ENCODE measurements at places on chromosomes 5 and 9.

DNA sequence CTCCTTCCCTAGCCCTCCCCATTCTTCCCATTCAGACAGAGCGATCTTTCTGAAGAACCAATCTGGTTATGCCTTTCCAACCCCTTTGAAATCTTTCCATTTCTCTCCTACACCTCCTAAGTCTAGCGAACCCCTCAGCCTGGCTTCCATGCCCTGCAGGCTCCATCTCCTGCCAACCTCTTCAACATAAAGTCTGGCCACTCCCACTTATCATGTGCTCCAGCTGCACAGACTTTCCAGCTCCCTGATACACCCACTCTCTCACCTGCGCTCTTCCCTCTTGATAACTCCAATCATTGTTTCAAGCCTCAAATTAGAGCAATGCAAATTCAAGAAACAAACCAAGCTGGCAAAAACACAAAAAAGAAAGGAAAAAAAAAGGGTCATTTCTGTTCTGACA lies 3.8 kb upstream of the ORM1 start:
- DNase-seq = no peak

DNA sequence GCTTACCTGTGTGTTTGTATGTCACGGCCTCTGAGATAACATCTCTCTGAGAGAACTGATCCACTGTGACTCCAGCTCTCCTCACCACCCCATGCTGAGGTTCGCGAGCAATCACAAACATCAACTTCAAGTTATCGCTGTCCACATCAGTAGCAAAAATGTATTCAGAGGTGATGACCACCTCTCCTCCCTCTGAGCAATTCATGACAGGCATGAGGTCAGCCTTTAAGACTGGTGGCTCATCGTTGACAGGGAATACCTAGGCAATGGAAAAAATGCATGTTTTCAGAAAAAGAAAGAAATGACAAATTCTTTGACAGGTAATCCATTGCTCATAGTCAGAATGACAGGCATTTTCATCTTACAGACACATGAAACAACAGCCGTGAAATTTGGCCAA lies 90.3 kb upstream of the CER1 start:
- DNase-seq = no peak

GRCh38 chr5:2204366-2205184 lies 321.9 kb upstream of the IRX4 start:
- DNase-seq = no peak

DNA sequence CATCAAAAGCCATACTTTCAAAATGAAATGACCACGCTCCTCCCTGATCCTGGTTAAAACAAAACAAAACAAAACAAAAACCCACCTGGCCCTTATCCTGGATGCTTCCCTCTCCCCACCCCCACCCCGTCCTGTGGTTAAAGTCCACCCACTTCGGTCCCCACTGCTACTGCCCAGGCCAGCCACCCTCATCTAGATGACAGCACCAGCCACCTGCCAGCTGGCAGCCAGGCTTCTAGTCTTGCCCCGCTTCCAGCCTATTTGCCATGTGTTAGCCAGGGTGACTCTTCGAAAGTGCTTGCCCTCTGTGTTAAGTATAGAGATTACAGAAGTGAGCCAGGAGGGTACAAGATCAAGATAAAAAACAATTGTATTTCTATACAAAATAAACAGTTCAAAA lies 27.5 kb upstream of the NCS1 start:
- DNase-seq = no peak

GRCh38 chr5:63726496-63726895 lies 235.7 kb downstream of the HTR1A start:
- no peak for DNase-seq

GRCh38 chr5:26690511-26690910 lies 347.9 kb downstream of the CDH9 start:
- DNase-seq = no peak

- no peak for DNase-seq
Measured at GRCh38 chr5:166594567-166594966, 1696.9 kb upstream of the WWC1 start.

DNA sequence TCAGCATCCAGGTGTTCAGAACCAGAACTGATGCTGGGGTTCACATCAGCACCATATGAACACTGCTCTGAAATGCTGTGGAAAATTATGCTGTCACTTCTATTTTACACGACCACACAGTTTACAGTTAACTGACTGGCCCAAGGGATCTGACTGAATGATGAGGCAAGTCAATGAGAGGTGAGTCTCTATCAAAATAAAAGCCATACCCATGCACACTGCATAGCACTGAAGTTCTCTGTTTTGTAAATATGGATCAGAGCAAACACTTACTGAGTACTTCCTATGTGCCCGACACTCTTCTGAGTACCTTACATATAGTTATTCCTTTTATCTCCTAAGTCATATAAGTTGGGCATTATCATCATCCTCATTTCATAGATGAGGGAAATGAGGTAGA lies 122.8 kb downstream of the TARS1 start:
- no peak for DNase-seq

GRCh38 chr9:25703701-25704357 lies 25.6 kb upstream of the TUSC1 start:
- no peak for DNase-seq

DNA sequence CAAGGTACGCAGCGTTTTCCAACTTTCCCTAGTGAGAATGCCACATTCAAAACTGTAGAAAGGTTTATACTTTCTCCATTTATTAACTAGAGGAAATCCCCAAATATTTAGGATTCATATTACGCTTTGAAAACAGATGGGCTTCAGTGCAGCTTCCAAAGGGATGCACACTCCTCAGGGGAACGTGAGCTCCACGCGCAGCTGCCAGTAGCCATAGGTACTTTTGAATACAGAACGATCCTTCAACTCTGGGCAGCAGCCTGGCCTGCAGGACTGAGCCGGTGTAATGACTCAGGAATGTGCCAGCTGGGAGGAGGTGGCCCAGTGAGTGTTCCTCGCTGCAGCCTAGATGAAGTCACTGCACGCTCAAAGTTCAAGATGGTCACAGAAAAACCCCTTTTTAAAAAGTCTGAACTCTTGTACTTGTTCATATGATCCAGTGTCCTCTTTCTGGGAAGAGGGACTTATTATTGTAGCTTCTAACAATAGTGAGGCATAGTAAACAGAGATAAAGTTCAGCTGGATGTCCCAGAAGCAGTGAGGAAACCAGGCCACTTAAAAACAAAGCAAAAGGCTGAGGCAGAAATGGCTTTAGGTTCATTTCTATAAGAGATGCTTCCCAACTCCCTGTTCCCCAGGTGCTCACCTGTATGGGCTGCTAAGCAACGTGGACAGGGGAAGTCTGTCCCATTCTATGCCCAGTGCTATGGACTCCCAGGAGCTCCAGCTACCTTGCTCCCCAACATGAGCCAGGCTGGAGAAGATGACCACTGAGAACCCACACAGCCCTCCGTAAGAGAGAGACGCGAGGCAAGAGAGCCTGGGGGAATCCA lies 130.0 kb downstream of the LHFPL2 start:
- peak; percentile 47 for DNase-seq

- no peak for DNase-seq
Measured at GRCh38 chr9:102767076-102767475, 228.1 kb upstream of the CYLC2 start.

GRCh38 chr9:38195737-38196161 lies 126.7 kb upstream of the SHB start:
- DNase-seq = no peak

DNA sequence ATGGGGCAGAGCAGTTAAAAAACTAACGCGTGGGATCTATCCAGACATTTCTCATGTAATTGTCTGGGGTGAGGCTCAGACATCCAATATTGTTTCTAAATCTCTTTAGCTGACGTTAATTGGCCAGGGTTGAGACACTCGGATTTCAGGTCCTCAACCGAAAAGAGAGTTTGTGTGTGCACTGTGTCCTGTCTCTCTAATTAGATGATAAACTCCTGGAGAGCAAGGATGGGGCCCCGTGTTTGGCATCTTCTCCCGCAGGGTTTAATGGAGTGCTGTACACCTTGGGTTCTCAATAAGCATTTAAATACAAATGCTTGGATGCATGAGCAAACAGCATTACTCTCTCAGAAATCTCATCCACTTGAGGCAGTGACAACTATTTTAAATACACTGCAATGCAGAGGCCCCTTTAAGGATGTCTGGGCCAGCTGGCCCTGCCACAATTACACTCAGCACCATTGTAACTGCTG lies 139.6 kb downstream of the MTX3 start:
- DNase-seq = no peak

GRCh38 chr9:130126721-130127433 lies 45.3 kb upstream of the NCS1 start:
- no peak for DNase-seq

DNA sequence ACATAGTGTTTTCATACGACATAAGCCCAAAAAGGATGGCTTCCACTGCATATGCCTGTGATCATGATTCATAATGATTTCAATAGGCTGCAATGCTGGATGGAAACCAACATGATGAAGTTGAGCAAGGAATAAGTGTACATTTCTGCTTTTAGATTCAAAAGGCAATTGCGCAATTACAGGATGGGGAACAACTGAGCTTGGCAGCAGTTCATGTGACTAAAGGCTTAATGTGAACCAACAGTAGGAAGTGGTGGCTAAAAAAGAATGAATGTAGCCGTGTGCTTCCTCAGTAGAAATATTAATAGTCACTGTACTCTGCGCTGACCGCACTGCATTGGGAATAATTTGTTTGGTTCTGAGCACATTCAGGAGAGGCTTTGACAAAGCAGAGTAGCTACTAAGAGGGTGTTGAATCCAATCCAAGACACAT lies 51.2 kb downstream of the SLC1A3 start:
- DNase-seq = peak; percentile 98

GRCh38 chr9:12069366-12069765 lies 623.8 kb upstream of the TYRP1 start:
- DNase-seq = no peak

GRCh38 chr5:80229902-80230255 lies 26.0 kb downstream of the SERINC5 start:
- DNase-seq = no peak

Measured in inflammatory macrophage treated with lipopolysaccharide for 1 hour (primary cell).